ENCODE measurements at places on chromosomes 5 and 9.
A peak's percentile ranks its signal among the peaks of the same experiment; 100 is the strongest.

GRCh38 chr5:59188419-59189225, 605.7 kb downstream of the RAB3C start:
- DNase-seq = peak; percentile 26

- DNase-seq = no peak
These were observed 30.5 kb upstream of the MAP1B start for GRCh38 chr5:72076621-72077300.

GRCh38 chr9:89493671-89494070, 4.2 kb downstream of the SEMA4D start:
- no peak for DNase-seq

- no peak for DNase-seq
These were observed 382.4 kb downstream of the CDK5RAP2 start for GRCh38 chr9:120197605-120198004.

- DNase-seq = no peak
These were observed 252.0 kb downstream of the DTWD2 start for GRCh38 chr5:118736396-118736795.

DNA sequence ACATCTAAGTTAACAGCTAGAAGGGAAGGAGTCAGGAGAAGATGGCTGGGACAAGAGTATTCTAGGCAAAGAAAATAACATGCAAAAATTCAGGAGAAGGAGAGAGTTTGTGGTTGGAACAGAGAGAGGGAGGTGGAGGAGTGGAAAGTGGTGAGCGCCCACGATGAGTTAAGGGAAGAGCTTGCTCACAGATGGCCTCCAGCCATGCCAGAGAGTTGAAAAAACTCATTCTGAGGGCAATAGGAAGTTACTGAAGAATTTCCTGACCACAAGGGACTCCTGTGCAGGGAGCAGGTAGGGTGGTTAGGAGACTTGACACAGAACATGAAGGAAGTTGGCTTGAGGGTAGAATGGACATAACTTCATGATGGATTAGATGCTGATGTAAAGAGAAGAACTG, 159.7 kb downstream of the DOCK2 start:
- no peak for DNase-seq

DNA sequence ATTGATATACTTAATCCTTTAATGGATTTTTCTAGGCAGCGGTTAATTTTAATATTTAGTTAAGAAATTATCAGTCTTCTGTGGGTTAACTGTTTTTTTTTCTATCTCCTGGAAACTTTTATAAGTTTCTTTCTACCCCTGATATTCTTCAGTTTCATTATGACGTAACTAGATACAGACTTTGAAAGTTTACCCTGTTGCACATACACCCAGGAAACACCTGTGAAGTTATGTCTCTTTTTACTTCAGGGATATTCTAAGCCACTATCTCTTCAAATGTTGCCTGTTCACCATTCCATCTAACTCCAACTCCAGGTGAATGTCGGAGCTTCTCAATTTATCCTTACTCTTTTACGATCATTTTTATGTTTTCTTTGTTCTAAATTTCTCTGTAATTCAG, 329.0 kb downstream of the ICE1 start:
- no peak for DNase-seq

DNA sequence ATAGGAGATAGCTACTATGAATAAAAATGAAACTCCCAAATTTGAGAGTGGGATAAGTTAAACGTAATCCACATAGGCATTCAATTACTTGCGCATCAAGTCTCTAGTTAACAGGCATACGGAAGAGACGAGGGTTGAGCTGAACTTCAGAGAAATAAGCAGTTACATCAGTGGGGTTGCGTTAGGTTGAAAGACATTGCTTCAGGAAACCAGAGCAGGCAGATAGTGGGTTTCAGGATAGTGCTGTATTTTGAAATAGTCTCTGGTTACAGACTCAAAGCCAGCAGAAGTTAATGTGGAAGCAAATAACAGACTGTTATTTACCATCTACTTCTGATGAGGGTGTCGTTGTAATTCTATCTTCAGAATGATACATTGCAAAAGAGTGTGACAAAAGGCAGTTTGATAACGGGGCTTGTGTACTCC, 533.4 kb downstream of the PDE4D start:
- DNase-seq = peak; percentile 23

DNA sequence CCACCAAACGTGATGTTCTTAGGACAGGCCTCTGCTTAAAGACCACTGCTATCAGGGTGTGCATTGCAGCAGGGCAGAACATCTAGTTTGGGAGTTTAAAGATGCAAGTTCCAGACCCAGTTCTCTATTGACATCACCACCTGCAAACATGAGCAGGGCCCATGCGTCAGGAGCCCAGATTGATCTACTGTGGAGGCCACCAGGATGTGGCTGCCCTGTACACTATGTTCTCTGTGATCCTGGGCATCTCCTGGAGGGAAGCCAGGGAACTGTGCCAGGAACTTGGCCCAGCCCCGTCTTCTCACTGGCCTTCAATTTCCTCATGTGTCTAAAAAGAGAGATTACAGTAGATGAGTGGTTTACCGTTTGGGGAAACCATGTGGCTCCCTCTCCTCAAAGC, 87.1 kb downstream of the PDE6A start:
- no peak for DNase-seq

- no peak for DNase-seq
These were observed 159.3 kb downstream of the NR3C1 start for GRCh38 chr5:143244000-143244736.

DNA sequence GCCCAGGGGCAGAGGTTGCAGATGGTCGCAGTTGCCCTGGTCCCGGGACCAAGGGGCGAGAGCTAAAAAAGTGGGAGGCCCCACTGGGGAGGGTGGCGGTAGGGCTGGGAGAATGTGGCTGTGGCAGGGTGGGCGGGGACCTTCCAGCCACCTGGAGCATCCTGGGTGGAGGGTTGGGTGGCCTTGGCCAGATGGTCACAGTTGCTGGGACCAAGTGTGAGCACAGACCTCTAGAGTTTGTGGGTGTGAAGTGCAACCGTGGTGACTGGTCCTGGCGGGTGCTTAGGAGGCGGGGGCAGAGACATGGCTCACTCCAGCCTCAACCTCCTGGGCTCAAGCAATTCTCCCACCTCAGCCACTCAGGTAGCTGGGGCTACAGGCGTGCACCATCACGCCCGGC, 5.7 kb upstream of the TRAF2 start:
- DNase-seq = no peak

DNA sequence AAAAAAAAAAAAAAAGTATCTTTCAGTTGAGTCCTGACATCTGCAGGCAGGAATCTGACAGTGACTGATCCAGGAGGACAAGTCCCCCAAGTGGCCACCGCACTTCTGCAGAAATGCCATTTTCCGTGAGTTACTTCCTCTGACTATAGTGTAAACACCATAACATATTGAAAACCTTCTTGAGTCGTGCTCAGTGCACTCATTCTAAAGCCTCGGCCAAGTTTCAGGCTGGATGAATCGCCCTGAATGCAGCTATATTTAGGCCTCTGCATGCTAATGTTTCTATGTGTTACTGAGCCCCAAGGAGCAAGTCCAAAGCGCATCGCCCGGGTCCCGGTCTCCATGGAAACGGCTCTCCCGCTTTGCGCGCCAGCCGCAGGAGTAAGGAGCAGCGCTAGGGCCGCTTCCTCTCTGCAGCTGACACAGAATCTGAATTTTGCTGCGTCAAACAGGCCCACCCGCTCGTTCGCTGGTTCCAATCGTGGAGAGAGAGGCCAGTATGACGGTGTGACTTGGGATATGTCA, 335.4 kb downstream of the MSX2 start:
- DNase-seq = no peak

DNA sequence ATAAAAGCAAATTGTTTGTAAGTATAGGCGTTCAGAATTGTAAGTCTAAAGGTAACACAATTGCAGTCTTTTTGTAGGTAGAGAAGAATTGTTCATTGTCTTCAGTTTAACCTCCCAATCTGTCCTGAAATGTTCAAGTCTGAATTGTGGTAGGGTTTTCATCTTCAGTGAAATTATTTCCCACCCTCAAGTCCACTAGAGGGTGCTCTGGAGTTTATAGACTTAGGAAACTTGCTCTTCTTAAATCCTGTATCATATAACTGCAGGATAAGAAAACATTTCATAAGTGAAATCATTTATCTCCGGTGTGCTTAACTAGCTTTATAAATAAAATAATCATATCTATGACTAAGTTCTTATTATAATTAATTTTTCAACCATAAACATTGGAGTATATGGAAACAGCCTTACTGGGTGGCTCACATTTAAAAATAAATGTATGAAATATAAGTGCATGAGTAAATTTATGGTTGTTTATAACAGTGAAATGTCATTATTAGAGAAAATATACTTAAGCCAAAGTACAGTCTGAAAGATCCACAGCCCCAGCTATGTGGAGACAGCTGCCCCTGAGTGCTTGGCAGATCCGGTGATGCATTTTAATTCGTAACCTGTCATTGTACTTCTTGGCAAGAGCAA, 182.4 kb upstream of the OTULINL start:
- peak; percentile 61 for DNase-seq

DNA sequence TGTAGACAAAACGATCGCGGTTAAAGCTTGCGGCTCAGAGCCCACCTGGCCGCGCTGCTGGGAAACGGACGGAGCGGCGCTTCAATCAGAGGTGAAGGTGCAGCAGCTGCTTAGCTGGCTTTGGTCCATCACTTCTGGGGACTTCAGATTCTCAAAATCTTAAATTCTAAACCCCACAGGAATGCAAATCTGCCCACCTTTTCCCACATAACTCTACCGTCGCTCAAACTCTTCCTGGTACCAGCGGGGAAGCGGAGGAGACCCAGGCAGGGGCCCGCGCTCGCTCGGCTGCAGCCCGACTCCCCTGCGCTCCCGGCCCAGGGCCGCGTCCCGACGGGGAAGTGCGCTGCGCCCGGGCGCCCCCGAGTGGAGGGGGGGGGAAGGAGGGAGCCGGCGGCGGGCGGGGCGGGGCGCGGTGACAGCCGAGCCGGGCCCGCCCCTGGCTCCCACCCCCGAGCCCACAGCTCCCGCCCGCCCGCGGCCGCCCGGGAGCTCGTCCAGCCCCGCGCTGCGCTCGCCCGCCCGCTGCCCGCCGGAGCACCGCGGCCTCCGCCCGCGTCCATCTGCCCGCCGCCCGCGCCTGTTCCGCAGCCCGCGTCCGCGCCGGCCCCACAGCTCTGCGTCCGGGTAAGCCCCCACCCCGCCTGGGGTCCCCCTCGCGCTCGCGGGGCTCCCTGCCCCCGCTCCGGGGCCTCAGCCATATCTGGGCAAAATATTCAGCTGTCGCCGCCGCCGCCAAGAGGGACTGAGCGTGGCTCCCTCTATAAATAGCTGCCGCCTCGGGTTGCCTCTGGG, at the start of gene TMOD1:
Gene TMOD1 (plus strand): TSS at position 490 of the 795 bp plus-strand sequence. CDS start 22,523 bp downstream, outside the sequence.
- DNase-seq = peak; percentile 95

GRCh38 chr5:149611326-149611725, 30.0 kb downstream of the ARHGEF37 start:
- DNase-seq = peak; percentile 47
